ENCODE measurements at places on chromosomes 4 and X. TPM values are rescaled to one million over a fixed set of nuclear protein-coding genes. Genes with fewer than 3 reads are reported as not detected.
A peak's percentile ranks its signal among the peaks of the same experiment; 100 is the strongest.

Gene EDA
- 1.4 TPM for total RNA-seq

DNA sequence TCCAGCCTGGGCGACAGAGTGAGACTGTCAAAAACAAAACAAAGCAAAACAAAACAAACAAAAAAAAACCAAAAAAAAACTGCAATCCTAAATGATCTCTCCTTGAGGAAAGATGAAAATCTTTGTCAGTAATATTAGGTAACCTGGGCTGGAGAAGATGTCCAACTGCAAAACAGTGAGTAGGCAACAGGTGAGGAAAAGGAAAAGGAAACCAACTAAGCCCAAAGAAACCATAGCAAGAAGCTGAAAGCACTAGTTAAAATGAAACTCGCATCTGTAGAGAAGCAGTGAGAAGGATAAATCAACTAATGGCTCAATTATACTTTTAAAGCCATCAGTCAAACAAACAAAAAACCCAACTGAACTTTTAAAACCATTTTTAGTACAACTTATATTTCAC lies 54.2 kb downstream of the ENOX2 start:
- no peak for DNase-seq

Gene NSUN7
- total RNA-seq = not detected

Gene SPP1
- total RNA-seq = 0.72 TPM

Gene EPHA5
- 50.2 TPM for total RNA-seq

Gene CXCL11
- total RNA-seq = not detected

DNA sequence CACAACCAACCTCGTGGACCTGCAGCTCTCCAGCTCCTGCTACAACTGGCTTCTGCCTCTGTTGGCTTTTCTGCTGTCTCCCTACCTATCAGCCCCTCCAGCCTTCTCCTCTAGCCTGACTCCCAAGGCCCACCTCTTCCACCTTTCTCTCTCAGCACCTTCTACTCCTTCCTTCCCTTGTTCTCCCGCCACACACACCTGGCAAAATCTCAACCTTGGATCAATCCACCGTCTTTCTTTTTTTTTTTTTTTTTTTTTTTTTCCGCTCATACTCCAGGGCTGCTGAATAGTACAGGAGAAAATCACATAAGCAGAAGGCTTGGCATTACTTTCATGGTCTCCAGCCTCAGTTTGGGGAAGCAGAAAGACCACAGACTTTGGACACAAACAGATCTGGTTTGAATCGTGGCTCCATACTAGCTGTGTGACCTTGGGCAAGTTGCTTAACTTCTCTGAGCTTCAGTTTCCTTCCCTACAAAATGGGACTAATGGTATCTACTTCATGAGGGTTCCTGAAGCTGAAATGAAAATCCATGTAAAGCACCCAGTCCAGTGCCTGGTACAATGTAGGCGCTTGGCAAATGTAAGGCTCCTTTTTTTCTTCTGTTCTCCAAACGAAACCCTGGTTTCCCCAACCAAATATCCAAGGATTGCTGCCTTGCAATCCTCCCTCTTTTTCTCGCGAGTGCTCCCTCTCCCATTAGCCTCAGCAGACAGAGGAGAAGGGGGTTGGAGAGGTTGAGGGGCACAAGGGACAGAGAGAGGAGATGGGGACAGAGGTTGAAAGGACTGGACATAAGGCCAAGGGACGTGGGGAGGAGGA lies 1.7 kb downstream of the FGD1 start:
- DNase-seq = peak; percentile 39

DNA sequence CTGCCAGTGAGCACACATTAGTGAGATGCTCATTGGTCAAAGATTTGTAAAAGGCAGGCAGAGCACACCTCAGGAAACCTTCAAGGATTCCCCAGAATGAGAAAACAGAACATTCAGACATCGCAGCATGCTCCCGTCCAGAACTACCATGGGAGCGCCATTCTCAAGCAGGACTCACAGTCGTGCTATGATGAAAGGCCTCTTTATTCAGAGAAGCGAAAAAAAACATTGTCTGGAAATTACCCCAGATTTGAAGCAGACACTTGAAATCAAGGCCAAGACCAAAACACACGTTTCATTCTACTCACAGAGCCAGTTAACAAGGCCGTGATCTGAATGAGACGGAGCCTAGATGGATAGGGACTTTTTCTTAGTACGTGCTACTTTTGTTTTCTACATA lies 961.8 kb upstream of the TENM3 start:
- no peak for DNase-seq

Gene RNF150
- total RNA-seq = 0.99 TPM

- peak; percentile 89 for DNase-seq
Measured at GRCh38 chr4:53706422-53707032, 115.2 kb upstream of the LNX1 start.

DNA sequence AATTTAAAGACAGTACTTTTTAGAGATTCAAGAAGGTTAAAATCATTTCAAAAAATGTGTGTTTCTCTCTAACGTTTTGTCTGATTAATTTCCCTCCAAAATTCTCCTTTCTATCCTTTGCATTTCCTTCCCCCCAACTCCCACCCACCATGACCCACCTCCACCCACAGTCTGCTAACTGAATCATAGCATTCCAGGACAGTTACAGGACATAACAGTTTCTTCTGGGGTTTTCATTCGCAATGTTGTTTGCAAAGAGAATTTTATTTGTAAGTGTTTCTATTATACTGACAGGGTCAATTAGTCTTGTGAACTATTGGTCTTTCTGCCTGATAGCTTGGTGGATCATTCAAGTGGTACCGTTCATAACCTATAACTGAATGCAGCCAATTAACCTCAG lies 53.7 kb downstream of the ANAPC10 start:
- peak; percentile 13 for DNase-seq

GRCh38 chr4:101037938-101038413 lies 309.4 kb downstream of the PPP3CA start:
- no peak for DNase-seq

DNA sequence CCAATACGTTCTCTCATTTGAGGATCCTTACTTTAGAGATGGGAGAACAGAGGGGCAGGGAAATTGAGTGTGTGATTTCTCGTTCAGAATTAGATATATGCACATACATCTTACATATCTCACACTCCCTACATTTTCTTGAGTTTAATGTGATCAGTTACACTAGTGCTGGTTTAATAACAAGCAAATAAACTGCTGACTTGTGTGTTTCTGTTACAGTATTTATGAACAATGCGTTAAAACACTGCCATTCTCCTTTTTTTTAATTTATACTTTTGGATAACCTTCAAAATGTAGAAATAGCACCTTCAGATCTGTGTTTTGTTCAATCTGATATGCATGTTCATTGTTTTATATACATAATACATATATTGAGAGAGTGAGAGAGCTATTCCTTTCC lies 130.1 kb downstream of the KLHL8 start:
- no peak for DNase-seq

GRCh38 chr4:183675625-183676024 lies 16.5 kb downstream of the TRAPPC11 start:
- DNase-seq = peak; percentile 84

Gene CFP
- 0.18 TPM for total RNA-seq

Gene CDKL2
- 7.5 TPM for total RNA-seq

- DNase-seq = no peak
Measured at GRCh38 chrX:134571796-134572195, 86.5 kb downstream of the PLAC1 start.

- DNase-seq = no peak
Measured at GRCh38 chrX:148517176-148517575, 16.8 kb downstream of the AFF2 start.

DNA sequence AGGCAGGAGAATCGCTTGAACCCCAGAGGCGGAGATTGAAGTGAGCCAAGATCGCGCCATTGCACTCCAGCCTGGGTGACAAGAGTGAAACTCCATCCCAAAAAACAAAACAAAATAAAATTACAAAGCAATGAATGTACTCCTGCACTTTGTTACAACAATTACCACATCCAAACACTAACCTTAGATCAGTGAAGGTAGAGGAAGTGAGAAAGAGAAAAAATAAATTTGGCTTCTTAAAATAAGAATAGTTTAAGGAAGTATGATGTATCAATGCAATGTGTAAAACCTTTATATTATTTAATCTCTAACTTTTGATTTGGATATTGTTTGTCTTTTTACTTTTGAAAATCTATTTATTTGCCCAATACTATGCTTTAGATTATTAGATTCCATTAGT lies 21.7 kb upstream of the CSN1S1 start:
- DNase-seq = no peak

- DNase-seq = no peak
Measured at GRCh38 chr4:61714387-61714911, 514.3 kb downstream of the ADGRL3 start.

- peak; percentile 68 for DNase-seq
Measured at GRCh38 chr4:184262901-184263300, 45.2 kb upstream of the ENPP6 start.

DNA sequence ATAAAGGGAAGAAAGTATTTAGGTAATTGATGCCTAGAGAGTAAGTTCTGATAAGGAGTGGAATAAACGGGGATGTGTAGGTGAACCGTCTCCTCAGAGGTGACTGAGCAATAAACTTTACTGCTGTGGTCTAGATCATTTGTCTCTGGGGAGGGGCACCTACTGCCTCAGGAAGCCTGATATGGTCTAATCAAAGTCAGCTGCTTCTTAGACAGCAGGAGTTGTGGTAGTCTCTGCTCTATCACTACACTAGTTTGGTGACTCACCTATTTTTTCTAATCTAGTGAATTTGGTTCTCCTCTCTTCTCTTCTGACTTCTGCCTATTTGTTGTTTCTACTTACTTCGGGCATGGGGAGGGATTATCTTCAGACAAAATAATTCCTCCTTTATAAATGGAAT lies 95.1 kb upstream of the STIM2 start:
- no peak for DNase-seq

DNA sequence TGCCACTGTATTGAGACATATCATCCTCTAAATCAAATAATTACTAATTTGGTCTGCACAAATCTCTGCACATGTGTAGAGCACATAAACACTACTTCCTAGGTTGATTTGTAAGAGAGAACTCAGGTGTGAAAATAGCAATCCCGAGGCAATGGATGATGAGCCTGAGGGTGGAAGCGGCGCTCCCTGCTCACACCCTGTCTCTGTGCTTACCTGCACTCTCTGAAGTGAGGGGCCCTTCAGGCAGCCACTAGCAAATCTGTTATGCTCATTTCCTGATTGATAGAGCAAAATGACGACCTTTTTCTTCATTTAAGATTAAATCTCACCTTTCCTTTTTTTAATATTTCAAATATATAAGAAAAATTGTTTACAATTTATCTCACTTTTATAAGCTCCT lies 1995.7 kb upstream of the AGA start:
- DNase-seq = no peak

DNA sequence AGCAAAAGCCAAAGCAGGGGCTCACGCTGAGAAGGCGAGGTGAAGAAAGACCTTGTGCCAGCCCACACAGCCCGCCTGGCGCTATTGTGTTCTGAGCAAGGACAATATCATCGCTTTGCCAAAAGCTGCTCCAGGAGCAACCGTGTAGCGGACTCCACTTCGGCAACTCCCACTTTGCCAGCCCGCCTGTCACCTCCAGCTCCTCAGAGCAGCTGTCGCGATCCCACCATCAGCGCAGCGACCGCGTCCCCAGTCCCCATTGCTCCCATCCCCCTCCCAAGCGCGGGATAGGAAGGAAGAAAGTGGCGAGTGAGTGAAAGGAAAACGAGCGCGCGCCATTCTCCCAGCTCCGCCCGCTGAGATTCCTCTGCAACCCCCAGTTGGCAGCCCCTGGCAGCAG lies 759 bp downstream of the ZC4H2 start:
- DNase-seq = peak; percentile 2

DNA sequence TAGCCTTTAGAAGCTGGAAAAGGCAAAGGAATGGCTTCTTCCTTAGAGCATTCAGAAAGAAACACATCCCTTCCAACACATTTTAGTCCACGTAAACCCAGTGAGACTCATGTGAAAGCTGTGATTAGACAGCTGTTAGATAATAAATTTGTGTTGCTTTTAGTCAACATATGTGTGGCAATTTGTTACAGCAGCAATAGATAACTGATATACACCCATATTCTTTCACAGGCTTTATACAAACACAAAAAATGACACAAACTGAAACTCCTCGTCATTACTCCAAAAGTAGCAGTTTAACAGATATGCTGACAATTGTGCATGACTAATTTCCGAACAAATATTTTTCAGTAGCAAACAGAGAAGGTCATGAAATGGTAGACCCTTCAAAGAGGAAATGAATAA lies 65.3 kb downstream of the ANTXR2 start:
- no peak for DNase-seq

- DNase-seq = peak; percentile 19
Measured at GRCh38 chr4:85603437-85604336, 128.7 kb downstream of the ARHGAP24 start.

DNA sequence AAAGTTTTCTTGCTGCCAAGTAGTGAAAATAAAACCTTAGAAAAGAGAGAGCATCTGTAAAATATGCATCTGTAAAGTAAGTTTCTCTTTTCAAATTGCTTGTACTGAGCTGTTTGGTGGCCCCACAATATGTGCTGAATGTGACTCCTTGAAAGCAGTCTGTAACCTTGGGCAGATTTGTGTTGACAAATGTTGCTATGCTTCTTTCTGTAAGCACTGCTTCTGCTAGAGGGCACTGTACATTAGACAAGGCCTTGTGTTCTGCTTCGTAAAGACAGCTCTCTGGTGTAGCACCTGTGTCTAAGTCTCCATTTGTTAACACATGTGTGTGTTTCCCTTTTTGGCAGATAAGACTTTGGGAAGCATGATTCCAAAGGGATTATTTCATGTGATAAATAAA lies 56.6 kb upstream of the NRK start:
- DNase-seq = no peak

Gene MAOA
- 4.7 TPM for total RNA-seq

DNA sequence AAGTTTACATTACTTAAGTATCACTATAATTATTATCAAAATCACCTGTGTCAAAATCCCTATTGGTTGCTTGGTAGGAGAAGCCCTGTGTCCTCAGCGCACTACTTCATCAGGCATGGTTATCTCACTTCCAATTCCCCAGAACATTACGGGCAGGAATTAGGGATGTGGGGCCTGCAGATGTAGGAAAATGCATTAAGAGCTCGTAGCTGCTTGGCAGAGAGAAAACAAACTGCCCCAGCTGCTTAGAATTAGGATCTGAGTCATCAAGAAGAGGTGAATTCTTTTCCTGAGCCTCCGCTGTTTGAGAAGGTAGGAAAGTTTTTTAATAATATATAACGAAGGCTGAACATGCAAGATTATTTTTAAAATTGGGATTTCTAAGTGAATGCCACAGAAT lies 31.1 kb upstream of the CLNK start:
- peak; percentile 70 for DNase-seq

- no peak for DNase-seq
Measured at GRCh38 chr4:10599574-10599973, 85.0 kb downstream of the CLNK start.

Data from fibroblast of the aortic adventitia (primary cell).